ENCODE measurements at places on chromosomes 1 and 21. TPM values are rescaled to one million over a fixed set of nuclear protein-coding genes. Genes with fewer than 3 reads are reported as not detected.

CA14 gene
- total RNA-seq: not detected

PRAMEF14 gene
- total RNA-seq: not detected

VASH2 gene
- total RNA-seq: 0.79 TPM

DNA sequence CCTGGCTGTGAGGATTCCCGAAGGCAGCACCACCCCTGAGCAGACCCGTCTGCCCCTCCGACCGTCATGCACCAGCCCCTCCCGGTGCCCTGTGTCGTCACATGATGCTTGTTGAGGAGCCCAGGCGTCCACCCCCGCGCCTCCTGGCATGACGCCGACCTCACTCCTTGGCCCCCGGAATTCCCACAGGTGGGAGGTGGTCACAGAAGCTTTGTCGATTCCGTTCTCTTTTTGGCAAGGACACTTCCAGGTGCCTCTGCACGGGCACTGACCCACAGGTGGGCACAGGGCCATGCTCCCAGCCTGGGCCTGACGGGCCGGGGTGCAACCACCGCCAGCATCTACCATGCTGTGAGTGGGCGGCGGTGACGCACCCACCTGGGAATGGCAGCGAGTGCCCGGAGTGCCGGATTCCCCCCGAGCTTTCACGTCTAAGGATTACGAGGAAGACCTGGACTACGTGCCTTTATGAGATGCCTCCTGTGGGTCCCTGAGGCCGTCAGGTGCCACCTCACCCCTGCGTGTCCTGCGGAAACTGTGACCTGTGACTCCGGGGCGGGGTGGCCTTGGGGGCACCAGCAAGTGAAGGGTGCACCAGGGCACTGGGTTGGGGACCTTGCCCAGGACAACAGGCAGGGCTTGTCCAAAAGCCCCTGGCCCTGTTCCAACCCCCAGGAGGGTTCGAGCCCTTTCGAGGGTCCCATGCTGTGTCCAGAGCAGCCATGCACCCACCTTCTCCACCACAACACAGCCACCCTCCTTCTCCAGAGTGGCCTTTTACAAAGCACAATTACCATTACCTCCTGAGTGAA lies 31.4 kb upstream of the COL6A1 start:
- no peak for DNase-seq

DNA sequence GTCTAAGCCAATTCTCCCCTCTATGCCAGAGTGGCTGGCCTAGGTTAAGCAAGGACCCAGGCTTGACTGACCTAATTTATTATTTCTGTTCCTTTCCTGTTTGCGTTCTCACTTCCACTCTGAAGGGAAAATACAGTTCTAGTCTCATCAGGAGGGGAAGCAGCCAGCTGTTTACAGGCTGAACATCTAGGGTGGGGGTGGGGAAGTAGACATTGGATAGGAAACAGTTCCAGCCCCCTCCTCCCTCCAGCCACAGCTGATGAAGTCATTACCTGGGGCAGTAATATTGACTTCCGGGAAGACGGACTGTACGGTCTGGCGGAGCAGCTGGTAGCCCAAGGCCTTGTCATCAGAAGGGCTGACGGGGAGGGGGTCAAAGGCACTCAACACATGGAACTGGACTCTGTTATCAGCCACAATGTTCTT lies 17.6 kb downstream of the PM20D1 start:
- no peak for DNase-seq

GRCh38 chr1:52613636-52614373 lies 11.6 kb downstream of the GPX7 start:
- no peak for DNase-seq

DNA sequence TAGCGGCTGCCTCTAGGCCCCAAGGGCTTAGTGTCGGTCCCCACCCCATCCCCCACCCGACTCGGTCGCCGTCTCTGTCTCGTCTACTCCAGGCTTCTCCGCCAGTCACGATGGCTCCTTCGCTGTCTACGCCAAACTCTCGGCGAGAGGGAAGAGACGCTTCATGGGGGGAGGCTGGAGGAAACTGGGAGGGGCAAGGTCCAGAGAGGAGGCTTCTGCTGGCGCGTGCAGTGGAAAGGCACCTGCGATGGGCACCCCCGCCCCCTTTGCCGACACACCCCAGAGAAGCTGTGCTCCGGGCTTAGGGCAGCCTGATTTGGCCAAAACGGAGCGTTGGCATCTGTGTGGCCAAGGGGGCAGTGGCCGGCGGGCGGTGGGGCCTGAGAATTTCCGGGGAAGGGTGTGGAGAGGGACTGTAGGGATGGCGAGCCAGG lies 1.2 kb upstream of the CSMD2 start:
- DNase-seq: no peak

- DNase-seq: no peak
Measured at GRCh38 chr1:30636621-30637020, 86.8 kb downstream of the MATN1 start.

GRCh38 chr1:14513111-14513510 lies 85.4 kb upstream of the KAZN start:
- no peak for DNase-seq

DNA sequence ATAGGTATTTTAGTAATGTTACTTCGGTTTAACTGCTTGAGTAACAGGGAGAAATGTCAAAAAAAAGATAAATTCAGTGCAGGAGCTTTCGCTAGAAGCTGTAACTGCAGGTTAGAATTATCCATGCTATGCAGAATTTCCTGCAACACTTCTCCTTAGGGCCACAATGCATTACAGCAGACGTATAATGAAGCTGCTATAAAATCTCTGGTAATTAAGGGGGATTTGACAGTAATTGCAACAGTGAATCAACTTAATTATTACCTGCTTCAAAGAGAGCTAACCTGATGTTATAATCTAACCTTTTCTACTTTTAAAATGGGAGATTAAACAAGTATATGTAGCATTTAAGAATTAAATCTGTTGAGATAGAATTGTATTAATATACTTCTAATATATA lies 92.6 kb downstream of the ATG4C start:
- no peak for DNase-seq

- DNase-seq: no peak
Measured at GRCh38 chr1:67830928-67831830, 2.1 kb downstream of the GNG12 start.

DNA sequence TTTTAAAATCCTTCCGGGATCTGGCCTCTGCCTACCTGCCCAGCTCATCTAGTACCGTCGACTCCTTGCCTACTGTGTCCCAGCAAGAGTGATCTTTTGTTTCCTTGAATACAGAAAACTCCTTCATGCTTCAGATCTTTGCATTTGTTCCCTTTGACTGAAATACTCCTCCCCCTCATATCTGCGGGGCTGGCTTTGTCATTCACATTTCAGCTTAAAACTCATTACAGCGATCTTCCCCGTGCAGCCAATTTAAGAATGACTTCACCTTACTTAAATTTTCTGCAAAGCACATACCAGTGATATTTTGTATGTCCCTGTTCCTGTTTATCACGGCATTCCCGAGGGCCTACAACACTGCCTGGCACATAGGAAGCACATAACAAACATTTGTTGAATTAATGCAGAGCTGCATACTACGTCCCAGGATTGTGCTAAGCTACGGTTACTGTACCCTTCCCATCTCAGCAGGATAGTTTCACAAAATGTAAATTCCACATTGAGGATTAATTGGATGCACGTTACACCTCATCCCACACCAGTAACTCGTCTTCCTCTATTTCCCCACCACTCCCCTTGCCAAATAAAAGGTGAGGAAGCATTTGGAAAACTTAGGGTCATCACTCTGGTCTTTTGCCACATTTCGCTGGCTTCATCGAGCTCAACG lies 837 bp upstream of the DESI2 start:
- no peak for DNase-seq

- DNase-seq: no peak
Measured at GRCh38 chr1:11373895-11374747, 101.1 kb downstream of the UBIAD1 start.

- DNase-seq: no peak
Measured at GRCh38 chr21:28444557-28444956, 548.1 kb downstream of the LTN1 start.

DNA sequence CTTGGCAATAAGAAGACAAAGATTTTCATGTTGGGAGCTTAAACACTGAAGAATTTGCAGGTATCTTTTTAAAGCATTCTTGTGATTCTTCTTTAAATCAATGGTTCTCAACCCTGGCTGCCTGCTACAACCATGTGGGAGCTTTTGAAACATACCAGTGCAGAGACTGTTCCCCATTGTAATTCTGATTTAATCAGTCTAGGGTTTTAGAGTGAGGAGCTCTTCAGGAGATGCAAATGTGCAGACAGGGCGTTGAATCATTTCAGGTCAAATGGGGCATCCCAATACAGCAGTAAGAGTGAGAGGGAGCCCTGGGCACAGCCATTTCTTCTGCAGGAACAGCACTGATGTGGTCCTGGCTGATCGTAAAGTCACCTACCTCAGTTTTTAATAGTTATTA lies 24.3 kb downstream of the KCNJ6 start:
- DNase-seq: no peak

- no peak for DNase-seq
Measured at GRCh38 chr1:91851130-91852010, 34.6 kb downstream of the TGFBR3 start.

DNA sequence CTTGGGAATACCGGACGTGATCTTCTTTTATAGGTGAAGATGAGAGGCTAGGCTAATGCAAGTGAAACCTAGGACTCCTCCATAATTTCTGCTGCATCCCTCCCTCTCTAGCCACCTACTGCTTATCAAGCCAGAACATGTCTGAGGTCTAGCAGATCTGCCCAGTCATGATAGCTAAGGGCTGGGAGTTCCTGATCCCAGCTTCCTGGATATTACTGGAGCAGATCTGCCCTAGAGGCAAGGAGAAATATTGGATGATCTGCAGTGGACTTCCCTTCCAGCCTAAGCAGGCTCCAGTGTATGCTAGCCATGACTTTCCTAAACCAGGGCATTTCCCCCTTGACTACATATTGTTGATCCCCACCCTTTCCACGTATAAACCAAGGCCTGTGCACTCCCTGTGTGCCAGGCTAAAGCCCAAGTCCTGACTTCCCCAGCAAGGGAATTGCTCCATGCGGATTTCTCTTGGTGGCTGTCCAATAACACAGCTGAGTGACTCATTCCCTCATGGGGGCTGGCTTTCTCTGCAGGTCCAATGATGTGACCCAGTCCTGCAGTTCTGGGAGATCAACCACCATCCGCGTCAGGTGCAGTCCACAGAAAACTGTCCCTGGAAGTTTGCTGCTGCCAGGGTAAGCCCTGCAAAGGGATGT lies 15.5 kb upstream of the SARS1 start:
- no peak for DNase-seq

DNA sequence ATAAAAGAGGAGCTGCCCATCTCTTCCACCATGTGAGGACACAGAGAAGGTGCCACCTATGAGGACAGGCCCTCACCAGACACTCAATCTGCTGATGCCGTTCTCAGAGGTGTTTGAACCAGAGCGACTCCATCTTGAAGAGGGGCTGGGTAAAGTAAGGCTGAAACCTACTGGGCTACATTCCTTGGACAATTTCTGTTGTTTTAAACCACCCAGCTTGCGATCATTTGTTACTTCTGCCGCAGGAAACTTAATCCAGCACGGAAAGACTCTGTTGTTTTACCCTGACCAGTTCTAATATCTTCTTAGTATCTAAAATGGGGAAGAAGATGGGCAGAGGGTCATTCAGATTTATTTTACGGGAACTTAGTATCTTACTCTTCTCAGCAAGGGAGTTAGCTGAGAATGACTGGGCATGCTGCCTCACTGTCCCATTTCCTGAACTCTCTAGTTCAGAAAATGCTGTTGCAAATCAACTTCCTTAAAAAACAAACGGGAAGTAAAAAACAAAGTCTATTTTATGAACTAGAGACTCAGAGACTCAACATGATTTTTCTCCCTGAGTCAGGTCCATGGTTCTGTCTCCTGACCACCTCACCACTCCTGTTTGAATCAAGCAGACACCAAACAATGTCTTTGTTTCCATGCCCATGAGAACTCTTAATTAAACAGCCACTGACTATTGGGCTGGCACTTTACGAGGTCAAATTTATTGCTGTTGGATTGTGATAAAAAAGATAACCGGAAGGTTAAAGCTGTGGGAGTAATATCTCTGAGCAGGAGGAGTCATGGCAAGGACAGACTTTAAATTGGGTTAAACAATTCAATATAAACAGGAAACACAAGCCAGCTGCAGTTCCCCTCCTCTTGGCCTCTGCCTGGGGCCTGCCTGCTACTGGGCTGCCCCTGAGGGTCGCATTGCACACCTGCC lies 23.8 kb upstream of the IFNAR1 start:
- DNase-seq: no peak

- no peak for DNase-seq
Measured at GRCh38 chr1:244980605-244981004, 116.3 kb upstream of the HNRNPU start.

GRCh38 chr21:14864211-14865021 lies 200.4 kb downstream of the NRIP1 start:
- DNase-seq: peak; percentile 56

DNA sequence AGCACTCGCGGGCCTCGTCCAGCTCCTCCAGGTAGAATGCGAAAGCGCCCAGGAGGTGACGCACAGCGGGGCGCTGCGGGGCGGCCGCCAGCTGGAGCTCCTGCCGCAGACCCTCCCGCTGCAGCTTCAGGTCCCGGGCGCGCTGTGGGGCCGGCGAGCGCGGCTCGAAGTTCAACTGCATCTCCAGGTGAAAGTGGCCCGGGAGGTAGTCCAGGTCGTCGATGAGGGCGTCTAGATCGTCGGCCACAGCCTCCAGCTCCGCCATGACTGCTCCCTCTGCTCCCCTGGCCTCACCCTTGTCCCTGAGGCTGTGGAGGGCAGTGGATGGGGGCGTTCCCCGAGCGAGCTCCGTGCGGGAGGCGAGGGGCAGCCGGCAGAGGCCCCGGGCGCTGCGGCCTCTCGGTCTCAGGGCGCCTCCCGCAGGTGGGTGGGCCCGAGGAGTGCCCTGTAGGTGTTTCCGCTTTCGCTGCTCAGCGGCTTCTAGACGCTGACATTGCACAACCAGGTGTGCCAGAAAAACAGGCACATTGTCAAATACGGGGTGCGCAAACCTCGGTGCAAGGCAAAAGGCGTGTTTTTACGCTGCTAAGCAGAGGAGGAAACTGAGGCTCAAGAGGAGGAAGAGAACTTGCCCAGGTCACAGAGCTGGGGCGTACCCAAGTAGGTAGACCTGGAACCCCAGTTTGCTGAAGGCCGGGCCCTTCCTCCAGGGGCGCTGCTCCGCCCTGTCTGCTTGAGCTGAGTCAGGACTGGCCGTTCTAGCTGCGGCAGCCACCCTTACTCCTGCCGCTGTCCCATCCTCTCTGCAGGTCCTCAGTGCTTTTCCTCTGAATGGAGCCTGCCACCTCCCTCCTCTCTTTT lies at the start of gene TTC22:
TTC22 (minus strand) TSS at position 425 of the 861 bp plus-strand sequence; CDS start at position 265, 160 bp downstream.
- DNase-seq: peak; percentile 91

DNA sequence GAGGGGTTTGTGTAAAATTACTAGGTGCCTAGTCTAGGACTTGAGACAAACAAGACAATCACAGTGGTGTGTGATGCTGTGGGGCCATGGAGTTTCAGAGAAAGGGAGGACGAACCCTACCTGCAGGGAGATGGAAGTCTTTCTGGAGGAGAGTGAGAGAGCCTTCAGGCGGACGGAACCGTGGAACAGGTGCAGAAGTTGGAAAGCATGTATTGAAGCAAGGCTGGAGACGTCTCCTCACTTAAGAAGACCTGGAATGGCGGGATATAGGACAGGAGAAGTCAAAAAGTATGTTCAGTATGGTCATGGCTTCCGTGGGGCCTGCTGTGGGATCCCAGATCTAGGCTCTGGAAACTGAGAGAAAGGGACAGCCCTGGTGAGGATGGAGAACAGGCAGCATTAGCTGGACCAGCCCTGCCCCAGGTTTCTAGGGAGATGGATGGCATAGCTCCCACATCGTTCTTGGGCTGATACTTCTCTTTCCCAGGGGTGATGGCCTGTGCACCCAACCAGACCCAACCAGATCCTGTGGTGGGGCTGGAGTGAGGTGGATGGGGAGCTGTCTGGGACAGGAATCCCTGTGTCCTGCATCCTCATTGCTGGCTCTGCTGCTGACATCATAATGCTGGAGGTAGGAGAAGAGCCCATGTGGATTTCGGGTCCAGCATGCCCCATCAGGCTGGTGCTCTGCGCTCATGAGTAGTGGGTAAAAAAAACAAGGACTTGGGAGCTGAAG lies 15.0 kb upstream of the LRP8 start:
- peak; percentile 31 for DNase-seq

All from activated CD8-positive, alpha-beta memory T cell treated with anti-CD3 and anti-CD28 coated beads, Interleukin-2, amount 10 ng/mL, durations not matched to agents 7 days and 5 days (primary cell).